ENCODE measurements at places on chromosomes 12 and 14. TPM values are rescaled to one million over a fixed set of nuclear protein-coding genes. Genes with fewer than 3 reads are reported as not detected.

DNA sequence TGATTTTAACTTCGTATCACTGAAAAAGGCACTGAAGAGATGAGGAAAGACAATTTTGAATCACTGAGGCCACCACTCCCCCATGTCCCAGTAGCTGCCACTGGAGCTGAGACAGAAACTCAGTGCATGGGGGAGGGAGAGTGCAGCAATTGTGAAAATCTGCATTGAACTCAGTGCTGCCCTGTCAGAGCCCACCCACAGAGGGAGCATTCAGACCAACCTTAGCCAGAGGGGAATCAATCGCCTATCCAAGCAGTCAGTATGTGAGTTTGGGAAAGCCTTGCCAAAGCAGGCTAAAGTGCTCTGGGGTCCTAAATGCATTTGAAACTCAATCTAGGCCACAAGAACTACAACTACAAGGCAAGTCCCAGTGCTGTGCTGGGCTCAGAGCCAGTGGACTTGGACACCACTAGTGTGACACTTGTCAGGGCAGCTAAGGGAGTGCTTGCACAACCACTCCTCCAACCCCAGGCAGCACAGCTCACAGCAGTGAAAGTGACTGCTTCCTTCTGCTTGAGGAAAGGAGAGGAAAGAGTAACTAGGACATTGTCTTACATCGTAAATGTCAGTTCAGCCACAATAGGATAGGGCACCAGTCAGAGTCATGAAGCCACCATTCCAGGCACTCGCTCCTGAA is 13.3 kb downstream of the RNASE3 start:
- DNase-seq, result no peak

- DNase-seq, result peak; percentile 39
These were observed 582.6 kb upstream of the ATP2B1 start for GRCh38 chr12:90290980-90291975.

GRCh38 chr14:101854366-101854765 is 92.9 kb downstream of the PPP2R5C start:
- DNase-seq, result no peak

GRCh38 chr12:122013791-122014590 is 7.7 kb upstream of the BCL7A start:
- DNase-seq, result no peak

DNA sequence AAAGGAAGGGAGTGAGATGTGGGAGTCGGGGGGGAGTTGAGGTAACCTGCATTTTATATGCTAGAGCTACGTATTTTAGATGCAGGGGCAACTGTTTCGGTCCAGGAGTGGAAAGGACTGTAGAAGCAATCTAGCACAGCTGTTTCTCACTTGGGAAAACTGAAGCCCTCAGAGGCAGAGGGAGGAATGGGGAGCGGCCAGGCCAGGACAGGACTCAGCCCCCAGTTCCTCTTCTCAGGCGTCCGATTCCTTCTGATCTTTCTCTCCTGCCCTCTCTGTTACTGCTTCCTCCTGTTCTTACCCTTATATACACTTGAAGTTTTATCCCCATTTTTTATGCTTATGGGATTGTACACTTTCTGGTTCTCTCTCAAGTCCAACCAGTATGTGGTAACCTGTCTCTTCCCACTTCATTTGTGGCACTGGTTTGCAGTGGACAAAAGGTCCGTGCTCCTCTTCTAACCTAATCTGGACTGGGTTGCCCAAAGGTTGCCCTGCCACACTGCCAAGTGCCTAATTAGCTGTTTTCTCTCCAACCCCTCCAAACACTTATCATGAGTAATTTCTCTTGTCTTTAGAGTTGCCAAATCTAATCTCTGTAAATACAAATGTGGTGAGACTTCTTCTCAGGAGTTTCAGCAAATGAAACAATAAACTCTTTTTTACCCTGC is 16.2 kb downstream of the LPCAT3 start:
- DNase-seq, result no peak

DNA sequence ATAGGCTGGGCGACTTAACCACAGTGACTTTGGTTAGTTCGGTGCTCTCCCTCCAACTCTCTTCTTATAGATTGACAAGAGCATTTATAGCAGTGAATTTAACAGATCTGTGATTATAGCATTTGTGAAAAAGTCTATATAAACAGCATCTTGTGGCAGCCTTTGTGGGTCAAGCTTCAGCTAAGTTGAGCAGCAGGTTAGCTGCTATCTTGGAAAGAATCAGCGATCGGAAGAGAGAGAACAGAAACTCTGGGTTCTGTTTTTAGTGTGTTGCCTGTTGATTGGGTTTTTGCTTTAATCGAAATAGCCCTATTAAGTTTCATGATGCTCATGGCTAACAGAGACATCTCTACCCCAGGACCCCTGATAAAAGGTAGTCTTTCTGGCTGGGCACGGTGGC is 20.2 kb downstream of the EVL start:
- no peak for DNase-seq

DNA sequence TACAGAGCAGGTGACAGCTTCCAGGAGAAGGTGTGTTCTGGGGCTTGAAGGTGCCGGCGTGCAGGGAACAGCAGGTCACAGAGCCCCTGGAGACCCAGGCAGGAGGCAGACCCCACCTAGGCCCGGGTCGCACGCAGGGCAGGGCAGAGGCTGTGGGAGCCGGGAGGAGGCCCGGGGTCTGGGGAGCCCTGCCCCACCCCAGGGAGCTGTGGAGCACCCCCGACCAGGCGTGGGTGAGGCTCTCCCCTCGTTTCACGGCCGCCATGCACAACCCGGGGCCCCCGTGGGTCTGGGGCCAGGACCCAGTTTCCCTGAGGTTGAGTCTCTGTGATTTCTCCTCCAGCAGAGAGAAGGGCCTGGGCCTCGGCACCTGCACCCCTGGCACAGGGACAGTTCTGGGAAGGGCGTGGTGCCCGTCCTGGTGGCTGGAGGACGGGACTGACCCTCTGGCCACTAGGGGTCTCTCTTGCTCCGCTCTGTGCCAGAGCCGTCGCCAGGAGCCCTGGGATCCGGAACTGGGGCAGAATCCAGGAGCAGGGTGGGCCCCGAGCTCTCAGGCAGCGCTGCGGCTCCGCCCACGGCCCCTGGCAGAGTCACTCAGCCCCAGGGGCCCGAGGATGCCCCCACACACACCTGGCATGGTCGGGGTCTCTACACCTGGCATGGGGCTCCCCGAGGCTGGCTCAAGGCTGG is 75.2 kb upstream of the FBRSL1 start:
- peak; percentile 79 for DNase-seq

GRCh38 chr14:72796935-72797334 is 97.0 kb downstream of the DPF3 start:
- no peak for DNase-seq

- DNase-seq, result peak; percentile 27
These were observed at the start of gene COCH for GRCh38 chr14:30874120-30874998. Gene COCH (plus strand): TSS chr14:30874559. CDS start chr14:30874939, 380 bp downstream.

- no peak for DNase-seq
These were observed 15.3 kb downstream of the EP400 start for GRCh38 chr12:131965073-131965472.

DNA sequence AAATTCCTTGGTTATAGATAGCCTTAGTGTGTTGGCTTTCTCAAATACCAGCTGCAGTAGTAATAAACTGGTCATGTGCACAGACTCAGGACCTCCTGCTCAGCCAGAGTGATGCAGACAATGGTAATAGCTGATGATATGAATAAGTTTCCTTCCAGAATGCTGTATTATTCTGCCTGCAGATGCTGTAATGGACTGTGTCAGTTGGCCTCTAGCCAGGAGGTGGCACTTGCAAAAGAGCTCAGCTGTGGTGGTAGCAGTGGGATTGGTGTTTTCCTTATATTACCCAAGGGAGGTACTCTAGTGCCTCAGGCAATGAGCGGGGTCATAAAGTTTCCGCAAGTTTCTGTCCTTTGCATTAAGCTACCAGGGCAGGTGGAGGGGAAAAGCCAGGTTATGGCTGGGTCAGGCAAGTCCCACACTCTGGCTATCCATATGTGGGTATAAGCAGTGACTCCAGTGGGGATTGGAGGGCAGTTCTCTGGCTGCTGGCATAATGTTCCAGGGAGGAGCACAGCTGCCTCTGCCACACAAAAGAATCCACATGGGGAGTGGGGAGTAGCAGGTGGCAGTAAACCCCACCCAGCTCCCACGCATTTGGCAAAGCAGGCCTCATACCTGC is 14.0 kb upstream of the MUCL1 start:
- DNase-seq, result no peak

DNA sequence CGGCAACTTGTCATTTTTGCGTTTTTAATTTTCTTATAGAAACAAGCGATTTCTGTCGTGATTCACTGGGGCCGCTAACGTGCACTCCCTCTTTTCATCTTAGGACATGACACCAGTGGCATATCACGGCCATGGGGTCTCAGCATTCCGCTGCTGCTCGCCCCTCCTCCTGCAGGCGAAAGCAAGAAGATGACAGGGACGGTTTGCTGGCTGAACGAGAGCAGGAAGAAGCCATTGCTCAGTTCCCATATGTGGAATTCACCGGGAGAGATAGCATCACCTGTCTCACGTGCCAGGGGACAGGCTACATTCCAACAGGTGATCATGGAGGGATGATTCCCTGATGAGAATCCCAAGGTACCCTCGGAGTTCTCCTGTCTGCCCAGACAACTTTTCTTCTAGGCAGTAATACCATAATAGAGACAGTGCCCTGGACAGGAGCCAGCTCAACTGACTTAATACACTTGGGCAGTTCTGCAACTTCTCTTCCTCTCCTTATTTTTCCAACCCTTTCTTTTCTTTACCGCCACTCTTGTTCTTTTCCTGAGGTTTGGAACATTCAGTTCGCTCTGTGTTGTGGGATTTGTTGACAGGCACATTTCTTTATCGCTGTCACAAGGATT is 821 bp downstream of the TMEM106C start:
- peak; percentile 48 for DNase-seq

UBE3B gene
- total RNA-seq, result 60.7 TPM

C14orf132 gene
- 3.7 TPM for total RNA-seq

PIK3C2G gene
- total RNA-seq, result 0.10 TPM

Measured in thyroid gland (tissue), 4 donors.